Activated naive CD4-positive, alpha-beta T cell (primary cell): ENCODE measurements at places on chromosomes 1 and 21.

DNA sequence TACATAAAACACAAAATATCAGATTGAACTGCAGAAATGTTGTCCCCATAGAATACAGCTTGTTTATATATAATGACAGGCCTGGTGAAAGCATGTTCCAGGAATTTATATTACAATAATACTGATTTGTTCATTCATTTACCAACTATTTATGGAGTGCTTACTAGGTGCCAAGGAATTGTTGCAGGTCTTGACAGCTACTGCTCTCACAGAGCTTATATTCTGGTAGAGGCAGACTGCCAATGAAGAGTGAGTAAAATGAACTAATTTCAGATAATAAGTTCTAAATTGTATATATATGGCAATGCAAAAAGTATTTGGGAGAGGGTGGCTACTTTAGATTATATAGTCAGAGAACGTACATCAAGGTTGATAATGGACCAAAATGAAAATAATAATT is 152.0 kb downstream of the COQ8A start:
- no peak for DNase-seq

DNA sequence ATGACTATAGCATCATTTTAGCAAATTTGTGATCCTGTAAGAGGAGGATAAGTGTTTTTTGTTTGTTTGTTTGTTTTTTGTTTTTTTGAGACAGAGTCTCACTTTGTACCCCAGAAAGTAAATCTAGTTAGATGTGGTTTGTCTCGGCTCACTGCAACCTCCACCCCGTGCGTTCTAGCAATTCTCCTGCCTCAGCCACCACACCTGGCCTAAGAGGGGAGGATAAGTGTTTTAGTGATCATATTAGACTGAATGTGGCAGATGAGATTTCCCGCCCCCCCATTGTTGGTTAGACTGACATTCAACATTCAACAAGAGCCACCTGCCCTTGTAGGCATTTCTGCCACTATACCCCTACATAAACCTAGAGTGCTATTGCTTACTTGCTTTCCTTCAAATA is 98.5 kb downstream of the OSBPL9 start:
- no peak for DNase-seq

DNA sequence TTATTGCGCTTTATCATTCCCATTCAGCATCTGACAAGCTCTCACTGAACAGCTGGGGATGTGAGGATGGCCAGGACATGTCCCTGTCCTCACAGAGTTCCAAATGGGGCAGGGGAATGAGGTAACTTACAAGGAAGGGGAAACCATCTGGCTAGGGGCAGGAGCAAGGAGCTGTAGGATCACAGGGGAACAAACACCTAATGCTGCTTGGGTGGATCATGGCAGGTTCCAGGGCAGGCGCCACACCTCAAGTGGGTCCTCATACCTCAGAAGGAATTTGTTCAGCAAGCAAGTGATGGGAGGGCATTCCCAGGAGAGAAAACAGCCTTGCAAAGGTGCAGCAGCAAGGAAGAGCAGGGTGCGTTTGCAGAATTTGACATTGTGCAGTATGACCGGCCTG is 35.1 kb upstream of the GRIK3 start:
- no peak for DNase-seq

- DNase-seq = no peak
These were observed 15.2 kb downstream of the HYI start for GRCh38 chr1:43438576-43438952.

- DNase-seq = no peak
These were observed 9.3 kb downstream of the MIER1 start for GRCh38 chr1:66933887-66934700.

DNA sequence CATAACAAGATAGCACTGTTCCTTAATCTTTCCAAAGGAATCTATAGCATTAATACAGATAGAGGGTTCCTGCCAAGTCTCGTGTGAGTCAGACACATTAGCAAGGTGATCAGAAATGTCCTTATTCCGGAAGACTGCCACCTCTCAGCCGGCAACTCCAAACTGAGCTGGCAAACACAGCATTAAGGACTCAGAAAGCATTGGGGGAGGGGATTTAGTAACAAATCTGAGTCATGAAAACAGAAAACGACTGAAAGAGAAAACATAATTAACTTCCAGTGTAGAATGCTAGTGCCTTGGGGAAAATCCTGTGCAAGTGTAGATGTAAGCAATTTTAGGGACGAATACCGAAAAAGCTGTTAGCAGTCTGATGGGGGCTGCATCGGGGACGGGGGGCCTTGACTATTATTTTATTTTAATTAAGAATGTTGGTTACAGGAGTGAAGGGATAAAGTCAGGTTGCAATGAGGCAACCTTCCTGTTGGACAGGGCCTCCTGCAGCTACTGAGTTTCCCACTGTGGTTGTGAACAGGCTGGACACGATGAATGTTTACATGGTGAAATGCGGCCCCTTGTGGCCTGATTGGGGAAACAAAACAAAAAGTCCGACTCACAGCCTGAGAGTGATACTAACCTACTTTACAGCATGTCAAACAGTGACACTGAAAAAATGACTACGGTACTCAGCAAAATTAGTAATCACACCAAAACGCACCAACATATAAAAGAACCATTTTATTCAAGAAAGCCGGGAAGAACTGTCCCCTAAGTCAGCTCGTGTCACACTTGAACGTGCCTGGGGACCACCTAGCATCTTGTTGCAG is 20.7 kb downstream of the MIS18A start:
- no peak for DNase-seq

DNA sequence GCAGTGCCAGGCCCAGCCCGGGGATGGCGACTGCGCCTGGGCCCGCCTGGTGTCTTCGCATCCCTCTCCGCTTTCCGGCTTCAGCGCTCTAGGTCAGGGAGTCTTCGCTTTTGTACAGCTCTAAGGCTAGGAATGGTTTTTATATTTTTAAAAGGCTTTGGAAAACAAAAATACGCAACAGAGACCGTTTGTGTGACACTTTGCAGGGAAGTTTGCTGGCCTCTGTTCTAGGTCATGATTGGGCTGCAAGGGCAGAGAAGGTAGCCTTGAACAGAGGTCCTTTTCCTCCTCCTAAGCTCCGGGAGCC is 719 bp downstream of the SOD1 start:
- no peak for DNase-seq

GRCh38 chr1:33378976-33379375 is 51.9 kb downstream of the PHC2 start:
- DNase-seq = no peak

DNA sequence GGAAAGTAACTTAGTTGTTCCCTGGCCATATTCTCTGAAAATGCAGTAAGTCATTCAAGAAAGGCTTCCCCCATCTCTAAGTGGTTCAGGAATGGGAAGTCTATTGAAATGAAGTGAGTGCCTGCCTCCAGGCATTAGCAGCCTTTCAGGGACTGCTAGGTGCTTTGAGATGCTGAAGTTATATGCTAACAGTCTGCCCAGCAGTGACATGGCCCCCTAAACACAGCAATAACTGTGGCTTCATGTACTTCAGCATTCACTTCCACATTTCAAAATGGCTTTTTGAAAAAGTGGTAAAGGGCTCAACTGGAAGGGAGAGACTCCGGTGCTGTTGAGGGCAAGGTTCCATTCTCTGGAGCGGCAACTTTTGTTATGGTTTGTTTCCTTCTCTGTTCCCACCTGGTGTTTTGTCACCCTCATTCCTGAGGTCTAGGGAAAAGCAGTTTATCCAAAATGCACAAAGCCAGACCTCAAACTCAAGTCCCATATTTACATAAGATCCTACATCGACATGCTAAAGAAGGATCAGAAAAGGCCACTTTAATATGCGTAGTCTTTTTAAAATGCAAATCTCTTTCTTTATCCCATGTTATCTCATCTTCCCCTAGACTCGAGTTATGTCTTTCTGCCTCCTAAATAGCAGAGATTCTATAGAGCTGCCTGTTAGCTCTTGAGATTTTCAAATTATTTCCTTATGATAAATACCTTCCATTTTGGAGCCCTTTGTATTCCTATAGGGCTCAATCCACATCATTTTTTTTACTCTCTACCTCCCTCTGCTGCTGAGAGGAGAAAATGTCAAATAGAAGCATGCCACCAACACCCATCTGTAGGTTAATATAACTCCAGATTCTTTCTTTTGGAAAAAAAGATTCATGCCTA is 34.2 kb upstream of the LRRC8C start:
- DNase-seq = no peak

DNA sequence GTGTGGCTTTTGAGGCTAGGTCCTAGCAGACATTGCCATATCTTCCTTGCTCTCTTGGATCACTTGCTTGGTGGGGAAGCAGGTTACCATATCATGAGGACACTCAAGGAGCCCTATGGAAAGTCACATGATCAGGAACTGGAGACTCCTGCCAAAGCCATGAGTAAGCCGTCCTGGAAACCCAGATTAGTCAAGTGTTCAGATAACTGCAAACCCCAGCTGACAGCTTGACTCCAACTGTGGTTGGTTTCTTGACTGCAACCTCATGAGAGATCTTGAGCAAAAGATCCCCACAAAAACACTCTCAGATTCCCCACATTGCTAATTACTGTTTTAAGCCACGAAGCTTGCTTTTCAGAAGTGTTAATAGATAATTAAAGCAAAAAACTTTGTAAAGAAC is 58.6 kb downstream of the CACNA1E start:
- no peak for DNase-seq

DNA sequence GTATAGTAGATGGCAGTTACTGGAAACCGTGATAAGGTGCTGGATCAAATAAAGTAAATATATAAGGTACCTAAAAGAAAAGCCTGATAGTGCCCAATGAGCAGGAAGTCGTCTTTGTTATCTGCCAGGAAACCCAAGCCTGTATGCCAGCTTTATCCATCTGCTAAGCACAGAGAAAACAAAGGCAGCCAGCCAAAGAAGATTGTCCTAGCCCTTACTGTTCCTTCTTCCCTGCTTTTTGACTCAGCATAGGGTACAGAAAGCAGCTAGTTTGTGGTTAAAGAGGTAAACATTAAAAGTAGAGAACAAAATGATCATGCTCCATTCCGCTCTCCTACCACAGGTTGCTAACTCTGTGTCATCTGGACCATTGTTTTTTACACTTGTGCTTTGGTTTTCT is 10.1 kb downstream of the KRTAP22-2 start:
- no peak for DNase-seq

DNA sequence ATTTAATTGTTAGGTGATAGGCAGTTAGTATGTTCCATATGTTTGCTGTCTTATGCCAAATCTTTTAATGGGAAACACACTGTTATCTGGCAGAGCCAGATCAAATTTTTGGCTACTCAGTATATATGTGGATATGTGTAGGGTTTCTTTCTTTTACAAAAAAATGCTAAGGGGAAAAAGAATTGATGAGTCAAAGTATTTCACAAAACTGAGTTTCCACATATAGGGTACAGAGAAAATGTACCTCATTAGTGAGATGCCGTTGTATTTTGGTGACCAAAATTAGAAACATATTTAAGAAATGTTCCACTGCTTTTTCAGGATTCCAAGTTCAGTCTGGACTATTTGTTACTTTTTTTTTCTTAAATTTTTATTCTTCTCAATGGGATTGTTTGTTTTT is 201.2 kb upstream of the PTGFR start:
- DNase-seq = no peak

DNA sequence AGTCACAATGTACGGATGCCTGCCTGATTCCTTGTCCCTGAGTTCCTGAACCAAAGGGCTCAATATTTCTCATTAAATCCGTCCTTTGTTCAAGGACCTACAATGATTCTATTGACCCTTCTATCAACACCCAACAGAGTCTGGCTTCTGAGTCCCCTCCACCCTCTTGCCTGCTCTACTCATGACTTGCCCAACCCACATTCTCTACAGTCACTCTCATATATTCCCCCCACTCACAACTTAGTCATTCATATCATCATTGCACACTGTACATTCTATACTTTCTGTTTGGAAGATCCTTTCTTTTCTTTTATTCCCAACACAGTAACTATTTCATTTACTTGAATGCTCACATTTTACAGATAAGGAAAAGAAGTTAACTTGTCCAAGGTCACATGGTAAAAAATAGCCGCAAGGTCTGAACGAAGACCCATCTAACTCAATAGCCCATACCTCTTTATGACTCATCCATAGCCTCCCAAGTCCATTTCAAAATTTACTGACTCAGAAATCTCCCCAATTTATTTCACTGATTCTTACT is 3.6 kb downstream of the OTUD7B start:
- no peak for DNase-seq

DNA sequence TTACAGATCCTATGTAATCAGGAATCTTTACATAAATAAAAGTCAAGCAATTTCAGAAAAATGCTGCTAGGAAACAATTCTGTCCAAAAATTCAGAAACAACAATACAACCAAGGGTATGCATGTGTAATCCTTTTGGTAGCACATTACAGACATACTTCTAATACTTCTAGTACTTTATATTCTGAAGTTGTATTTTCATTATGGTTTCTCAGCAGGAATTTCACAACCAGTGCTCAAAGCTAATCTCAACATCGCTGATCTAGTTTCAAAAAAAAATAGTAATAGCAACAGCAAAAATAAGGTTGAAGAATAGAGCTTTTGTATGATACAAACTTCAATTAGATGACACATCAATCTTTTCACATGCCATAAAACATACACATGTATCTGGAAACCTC is 545.2 kb downstream of the LTN1 start:
- DNase-seq = no peak

DNA sequence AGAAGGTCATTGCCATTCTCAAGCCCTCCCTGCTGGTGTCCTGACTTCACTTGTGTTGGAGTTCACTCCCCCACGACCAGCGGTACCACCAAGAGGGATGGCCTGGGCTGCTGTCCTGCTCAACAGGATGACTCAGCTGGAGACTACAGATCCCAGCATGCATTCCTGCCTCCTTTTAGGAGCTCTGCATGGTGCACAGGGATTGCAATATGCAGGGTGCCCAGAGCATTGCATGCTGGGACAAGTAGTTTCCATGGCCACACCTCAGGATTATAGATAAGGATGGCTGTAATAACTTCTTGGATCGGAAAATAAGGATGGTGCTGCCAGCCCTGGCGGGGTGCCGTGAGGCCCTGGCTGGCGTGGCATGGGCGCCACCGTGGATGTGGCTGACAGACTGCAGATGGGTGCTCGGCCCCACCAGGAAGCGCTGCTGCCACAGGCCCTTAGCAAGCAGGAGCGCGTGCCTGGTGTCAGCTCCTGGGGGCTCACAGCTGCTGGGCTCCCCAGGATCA is 150.0 kb downstream of the CASZ1 start:
- DNase-seq = no peak

DNA sequence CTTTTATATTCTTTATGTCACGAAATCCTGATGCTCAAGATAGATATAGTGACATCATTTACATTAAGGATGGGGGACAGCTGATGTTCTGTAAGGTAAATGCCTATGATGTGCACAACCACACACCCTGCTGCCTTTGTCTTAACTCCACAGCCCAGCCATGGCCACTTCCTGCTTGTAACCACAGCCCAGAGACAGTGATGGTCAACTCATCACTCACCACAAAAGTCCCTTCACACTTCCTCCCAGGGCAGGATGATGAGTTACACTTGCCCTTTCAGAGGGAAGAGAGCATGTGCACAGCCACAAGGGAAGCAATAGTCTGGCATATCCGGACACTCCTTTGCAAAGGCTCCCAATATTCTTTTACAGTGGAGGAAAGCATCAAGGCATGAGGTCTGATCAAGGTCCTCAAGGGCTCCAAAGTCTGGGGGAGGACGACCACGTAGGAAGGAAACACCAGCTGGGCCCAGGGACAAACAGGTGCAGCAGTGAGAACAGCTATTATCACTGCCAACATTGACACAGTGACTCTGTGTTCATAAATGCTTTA is 53.8 kb downstream of the PLPP3 start:
- no peak for DNase-seq
